ENCODE measurements at places on chromosomes 13 and 19. TPM values are rescaled to one million over a fixed set of nuclear protein-coding genes. Genes with fewer than 3 reads are reported as not detected.

HIPK4 gene
- total RNA-seq = not detected

GRCh38 chr19:23098988-23099387 is 17.8 kb upstream of the ZNF730 start:
- H3K27ac ChIP-seq = no peak overlapping the region
- H3K4me3 ChIP-seq = no peak overlapping the region
- H3K27me3 ChIP-seq = no peaks in the 10 kb centered on the region
- H3K36me3 ChIP-seq = no peaks in the 10 kb centered on the region

- no peaks in the 10 kb centered on the region for H3K36me3 ChIP-seq
- H3K27me3 ChIP-seq = no peaks in the 10 kb centered on the region
- no peak overlapping the region for H3K4me3 ChIP-seq
- H3K27ac ChIP-seq = no peak overlapping the region
- DNase-seq = no peak
Measured at GRCh38 chr13:35549481-35549880, 73.0 kb upstream of the MAB21L1 start.

GRCh38 chr13:106561551-106562170 is 6.3 kb downstream of the ARGLU1 start:
- H3K27ac ChIP-seq = no peak overlapping the region
- no peak overlapping the region for H3K4me3 ChIP-seq
- no peaks in the 10 kb centered on the region for H3K27me3 ChIP-seq
- H3K36me3 ChIP-seq = peaks cover 4% of the 10 kb centered on the region
- peaks cover 43% of the 10 kb centered on the region for H3K4me1 ChIP-seq
